ENCODE measurements at places on chromosomes 5 and 9.

- no peak for DNase-seq
Measured at GRCh38 chr5:54760182-54760935, 225.0 kb downstream of the ESM1 start.

GRCh38 chr9:72202009-72202408, 52.8 kb downstream of the GDA start:
- DNase-seq, result no peak

- DNase-seq, result no peak
Measured at GRCh38 chr5:127418974-127419682, 98.3 kb upstream of the PRRC1 start.

DNA sequence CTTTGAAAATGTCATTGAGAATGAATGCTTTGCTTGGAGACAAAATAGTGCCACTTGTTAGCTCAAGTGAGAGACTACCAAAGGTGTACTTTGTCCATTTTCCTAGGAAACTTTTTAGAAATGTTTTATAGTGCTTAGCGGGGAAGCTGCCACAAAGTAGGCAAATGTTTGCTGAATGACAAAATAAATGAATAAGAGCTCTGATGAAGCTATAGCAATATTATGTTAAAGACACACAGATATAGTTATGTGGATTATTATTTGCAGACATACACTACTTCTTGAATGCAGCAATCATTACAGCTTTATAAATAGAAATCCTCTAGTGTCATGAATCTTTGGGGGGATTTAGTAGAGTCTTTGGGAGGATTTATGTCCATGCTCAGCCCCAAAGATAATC, 92.7 kb upstream of the C6 start:
- no peak for DNase-seq

DNA sequence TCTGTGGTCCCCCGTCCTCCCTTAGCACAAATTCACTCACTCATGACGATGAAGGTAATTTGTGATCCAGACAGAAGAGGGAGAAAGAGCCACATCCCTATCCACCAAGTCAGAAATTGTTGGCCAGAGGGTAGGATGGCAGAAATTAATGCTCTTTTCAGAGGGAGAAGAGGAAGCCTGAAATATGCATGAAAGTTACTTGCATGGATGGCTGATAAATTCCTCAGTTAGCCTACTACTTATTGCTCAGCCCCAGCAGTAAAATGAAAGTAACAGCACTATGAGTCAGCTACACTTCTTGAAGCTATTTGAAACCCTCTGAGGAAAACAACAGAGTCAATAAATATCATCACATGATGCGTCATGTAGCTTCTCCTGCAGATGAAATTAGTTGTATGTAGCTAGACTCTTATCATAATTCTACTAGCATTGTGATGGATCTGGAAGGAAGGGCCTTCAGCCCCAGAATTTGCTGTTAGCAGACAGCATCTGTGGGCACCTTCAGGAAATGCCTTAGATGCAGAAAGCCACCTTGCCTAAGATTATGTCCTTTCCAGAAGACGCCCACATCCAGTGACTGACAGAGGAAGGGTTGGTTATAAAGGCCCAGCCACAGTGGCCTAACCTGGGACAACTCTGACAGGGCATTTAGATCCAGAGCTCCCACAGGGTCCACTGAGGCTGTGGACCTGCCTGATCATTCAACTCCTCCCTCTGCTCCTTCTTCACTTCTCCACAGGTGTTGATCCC, 81.2 kb upstream of the CCDC112 start:
- no peak for DNase-seq
